ENCODE measurements at places on chromosomes 4 and X.

GRCh38 chr4:122542411-122543236, 78.2 kb downstream of the IL21 start:
- DNase-seq = no peak

GRCh38 chr4:21512353-21512752, 436.2 kb downstream of the KCNIP4 start:
- DNase-seq = peak; percentile 6

DNA sequence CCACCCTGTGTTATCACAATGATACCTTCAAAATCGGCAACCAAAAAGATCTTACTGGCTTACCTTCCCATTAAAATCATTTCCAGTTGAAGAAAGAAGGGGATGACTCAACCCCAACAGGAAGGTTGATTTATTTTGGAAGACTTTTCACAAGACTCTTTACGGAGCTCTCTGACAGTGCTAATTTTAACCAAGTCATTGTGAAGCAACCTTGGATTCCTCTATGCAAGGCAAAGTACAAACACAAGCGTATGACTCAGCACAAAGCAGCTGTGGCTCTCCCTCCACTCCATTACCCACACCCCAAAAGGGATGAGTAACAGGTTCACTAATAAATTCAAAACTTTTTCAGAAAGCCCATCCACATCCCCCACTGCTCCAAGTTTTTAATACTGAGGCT, 213.8 kb upstream of the FGF13 start:
- DNase-seq = peak; percentile 57

DNA sequence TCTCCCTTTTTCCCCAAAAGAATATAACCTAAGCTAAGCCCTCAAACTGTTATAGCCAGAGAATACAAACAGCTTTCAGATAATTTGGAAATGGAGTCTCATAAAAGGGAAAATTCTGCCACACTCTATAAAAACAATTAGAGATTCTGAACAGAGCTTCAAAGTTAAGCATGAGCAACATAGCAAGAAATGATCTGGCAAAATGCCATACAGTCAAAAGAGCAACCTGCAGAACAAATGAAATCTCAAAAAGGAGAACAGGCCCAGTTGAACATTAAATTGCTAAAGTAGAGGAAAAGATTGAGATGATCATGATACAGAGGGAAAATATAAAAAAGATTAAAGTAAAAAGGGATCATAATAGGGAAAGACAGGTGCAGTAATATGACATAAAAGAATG, 250.5 kb downstream of the TLL1 start:
- DNase-seq = no peak

GRCh38 chr4:111666826-111667360, 478.4 kb upstream of the FAM241A start:
- no peak for DNase-seq

DNA sequence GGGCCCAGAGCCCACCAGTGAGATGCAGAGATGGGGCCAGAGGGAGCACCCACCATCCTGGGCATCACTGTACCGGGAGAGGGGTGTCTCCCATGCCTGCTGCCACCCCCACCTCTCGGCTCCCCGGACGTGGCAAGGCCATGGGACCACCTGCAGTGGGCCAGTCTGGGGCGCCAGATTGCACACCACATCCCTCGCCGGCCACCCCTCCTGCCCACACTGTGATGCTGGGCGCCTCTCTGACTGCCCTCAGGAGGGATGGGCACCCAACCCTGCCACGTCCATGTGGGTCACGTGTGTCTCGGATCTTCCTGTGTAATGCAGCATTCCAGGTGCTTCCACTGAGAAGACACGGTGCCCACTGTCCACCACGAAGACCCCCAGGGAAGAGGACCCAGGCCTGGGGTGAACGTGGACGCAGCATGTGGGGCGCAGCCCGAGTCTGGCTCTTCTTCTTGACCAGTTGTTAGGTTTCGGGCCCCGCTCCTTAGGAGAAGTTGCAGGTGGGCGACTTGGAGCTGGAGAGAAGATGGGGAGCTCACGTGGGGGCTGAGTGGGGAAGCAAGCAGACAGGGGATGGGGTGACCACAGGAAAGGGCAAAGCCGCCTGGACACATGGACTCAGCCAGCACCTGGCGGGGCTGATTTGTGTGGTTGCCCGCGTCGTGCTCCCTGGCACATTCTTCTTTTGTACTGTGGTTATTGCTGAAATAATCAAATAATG, 47.7 kb downstream of the ZFYVE28 start:
- DNase-seq = no peak

DNA sequence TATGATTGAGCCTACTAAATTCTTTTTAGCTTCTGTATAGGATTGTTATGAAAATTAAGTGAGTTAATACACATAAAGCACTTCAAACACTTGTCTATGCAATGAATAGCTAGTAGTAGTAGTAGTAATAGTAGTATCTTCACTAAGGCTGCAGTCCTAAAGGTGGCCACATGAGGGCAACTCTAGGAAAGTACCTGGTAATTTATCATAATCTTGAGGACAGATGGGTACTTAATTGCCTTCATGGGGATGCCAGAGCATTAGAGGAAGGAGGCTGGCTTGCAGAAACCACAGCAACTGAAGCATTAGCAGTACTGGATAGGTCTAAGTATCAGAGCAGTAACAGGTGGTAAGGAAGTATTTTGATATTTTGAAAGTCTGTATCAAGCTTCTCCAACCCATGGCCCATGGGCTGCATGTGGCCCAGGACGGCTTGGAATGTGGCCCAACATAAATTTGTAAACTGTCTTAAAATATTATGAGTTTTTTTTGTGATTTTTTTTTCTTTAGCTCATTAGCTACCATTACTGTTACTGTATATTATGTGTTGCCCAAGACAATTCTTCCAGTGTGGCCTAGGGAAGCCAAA, 17.3 kb downstream of the NIPAL1 start:
- DNase-seq = peak; percentile 56

DNA sequence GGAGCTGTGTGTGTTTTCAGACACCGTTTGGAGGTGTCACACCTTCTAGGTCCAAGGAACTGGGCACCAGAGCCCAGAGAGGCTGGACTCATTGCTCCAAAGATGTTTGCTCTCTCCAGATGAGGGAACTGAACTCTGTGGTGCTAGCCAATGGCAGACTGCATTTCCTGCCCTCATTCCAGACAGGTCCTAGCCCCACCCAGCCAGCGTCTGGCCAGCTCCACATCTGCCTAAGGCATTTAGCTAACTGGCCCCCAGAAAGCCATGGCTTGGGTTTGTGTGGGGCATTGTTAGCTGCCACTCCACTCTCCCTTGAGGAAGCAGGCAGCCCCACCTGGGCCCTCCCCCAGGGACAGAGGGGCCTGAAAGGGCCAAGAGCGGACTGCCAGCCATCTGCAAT, 11.4 kb downstream of the FGD1 start:
- DNase-seq = no peak

DNA sequence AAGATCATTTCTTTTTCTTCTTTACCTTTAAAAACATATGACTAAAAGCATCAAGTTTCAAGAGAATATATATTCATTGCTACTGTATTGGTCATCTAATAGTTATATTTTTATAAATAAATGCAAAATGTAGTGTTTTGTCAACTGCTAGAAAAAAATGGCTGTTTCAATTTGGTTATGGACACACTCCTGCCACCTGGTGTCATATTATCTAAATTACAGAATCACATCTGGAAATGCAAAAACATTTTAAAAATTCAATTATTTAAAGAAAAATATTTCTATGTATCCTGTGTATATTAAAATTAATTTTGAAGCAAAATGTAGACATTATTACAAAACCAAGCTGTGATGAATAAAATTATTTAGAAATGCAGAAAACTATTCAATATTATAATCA, 329.4 kb upstream of the PCDH18 start:
- DNase-seq = peak; percentile 45

GRCh38 chrX:153992180-153992579, 19.6 kb downstream of the TMEM187 start:
- peak; percentile 66 for DNase-seq

DNA sequence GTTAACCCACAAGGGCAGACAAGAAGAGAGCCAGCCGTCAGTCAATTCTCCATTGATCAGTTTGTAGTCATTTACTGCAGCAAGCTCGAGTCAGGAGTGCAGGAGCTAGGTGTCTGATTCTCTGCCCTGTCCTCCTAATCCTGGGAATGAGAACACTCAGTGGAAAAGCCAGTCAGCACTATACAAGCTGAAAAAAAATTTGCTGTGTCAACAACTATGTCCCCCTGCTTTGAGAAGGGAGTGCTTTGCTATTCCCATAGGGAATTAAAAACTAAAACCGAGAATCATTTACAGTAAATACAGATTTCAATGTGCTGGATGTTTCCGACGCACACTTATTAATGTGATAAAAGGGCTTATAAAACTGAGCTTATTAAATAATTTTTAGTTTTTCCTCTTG, 84.2 kb downstream of the GRIA2 start:
- no peak for DNase-seq

DNA sequence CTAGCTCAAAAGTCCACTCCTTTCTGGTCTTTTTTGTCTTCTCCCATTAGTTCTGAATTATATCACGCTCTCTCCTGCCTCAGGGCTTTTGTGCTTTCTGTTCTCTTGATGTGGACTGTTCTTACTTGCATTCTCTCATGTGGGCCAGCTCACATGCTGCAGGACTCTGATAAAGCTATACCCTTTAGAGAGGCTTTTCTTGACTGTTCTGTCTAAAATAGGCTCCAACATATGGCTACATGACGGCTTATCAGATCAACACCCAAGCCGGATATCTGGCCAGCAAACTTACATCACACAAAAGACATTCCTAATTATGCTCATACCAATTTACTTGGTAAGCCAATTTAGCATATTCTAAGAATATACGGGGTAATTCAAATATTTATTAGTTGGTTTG, 1494.5 kb downstream of the TECRL start:
- no peak for DNase-seq

- DNase-seq = no peak
Measured at GRCh38 chr4:8236106-8236919, 33.2 kb upstream of the HTRA3 start.

DNA sequence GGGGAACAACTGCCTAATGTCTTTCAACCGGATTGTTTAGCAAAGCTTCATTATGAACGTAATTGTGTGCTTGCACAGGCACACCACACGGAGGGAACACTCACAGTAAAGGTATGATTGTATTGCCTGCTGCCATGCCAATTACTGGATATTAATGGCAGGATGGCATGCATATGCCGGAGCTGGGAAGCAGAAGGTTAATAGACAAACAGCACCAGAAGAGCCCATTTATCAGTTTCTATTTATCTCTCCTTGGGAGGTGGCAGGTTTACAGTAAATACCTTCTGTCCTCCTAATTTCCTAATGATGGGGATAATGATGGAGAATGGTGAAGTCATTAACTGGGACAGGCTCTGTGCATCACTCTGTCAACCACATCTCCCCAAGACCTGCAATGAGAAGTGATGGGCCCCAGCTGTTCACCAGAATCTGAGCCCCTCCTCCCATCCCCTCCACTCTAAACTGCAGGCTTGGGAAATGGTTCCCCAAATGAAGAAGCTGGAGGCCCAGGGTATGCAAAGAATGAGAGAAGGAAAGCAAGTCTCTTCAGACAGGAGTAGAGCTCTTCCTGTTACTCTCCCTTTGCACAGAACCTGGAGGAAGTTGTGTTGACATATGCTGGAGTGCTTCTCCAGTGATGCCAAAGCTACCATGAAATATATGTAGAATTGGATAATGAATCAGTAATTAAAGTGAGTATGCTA, 160.8 kb downstream of the NAA11 start:
- no peak for DNase-seq
